ENCODE measurements at places on chromosomes 6 and 20.
A peak's percentile ranks its signal among the peaks of the same experiment; 100 is the strongest.

DNA sequence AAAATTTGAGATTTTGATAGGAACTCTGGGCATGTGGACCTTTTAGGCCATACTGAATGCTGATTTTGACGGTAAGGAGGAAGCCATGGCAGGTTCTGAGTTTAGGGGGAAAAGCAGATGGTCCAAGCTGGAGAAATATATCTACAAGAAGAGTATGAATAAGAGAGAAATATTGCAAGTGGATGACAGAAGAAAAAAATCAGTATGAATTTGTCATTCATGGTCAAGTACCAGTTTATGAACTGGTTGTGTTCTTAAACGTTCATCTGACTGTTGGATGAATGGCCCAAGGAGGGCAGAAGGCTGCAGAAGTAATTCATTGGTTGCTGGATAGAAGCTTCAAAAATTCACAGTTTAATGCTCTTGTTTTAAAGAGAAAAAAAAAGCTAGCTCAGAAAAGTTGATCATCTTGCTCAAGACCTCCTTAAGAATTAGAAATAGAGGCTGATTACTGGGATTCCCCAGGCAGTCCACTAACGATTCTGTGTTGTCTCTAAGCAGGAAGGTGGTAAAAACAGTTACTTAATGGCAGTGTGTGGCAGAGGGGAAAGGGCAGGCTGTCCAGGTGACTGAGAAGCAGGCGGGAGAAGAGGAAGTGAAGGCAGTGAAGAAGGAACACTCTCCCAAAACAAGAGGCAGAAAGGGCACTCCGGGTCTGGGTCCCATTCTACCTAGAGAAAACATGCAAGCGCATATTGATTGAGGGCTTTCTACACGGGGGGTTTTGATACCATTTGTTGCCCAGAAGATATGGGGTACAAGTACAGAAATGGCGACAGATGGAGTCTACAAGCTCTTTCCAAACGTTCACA is 2.0 kb upstream of the DUSP22 start:
- DNase-seq: no peak

GRCh38 chr6:89702349-89702748 is 63.8 kb upstream of the LYRM2 start:
- DNase-seq: no peak

GRCh38 chr6:6785163-6785521 is 196.6 kb downstream of the LY86 start:
- DNase-seq: no peak

DNA sequence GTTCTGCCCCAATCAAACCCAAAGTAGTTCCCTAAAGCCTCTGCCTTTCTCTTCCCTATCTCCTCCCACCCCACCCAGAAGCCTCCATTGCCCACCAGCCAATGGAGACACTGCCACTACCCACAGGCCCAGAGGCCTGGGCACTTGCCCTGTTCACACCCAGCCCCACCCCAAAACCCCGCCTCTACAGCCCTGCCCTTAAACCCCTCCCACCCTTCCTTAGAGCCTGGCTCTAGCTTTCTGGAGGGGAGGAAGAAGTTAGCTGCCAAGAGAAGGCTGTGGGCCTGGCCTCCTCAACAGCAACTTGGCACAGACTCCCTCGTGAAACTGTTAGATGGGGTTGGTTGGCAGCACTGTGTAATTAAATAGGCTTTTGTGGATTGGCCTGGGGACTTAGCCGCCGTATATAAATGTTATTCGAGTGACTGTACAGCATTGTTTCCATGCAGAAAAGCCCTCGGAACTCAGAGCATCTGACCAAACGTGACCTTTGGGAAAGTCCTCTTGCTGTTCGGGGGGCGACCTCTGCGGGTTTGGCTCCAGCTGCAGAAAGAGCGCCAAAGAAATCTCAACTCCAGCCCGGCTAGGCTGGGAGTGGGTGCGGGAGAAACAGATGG is 31.4 kb downstream of the COL11A2 start:
- DNase-seq: no peak

GRCh38 chr20:32902456-32903420 is 44.0 kb downstream of the EFCAB8 start:
- peak; percentile 55 for DNase-seq

GRCh38 chr6:41939176-41939847 is 2.3 kb downstream of the CCND3 start:
- DNase-seq: no peak

GRCh38 chr20:22070610-22071058 is 365.2 kb downstream of the PAX1 start:
- no peak for DNase-seq

DNA sequence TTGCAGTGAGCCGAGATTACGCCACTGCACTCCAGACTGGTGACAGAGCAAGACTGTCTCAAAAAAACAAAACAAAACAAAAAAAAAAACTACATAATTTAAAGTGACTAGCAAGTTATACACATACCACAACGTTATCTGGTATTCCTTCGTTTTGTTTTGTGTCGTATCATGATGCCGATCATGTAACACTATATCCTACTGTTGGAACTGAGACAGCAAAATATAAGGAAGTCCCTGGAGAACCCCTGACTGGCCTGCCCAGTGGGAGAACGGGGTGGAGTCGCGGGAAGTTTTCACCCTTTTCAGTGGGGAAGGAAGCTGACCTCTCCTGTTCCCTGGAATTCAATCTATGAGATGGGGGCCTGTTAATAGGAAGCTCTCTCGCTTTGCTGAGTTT is 15.1 kb downstream of the SOX4 start:
- DNase-seq: no peak

DNA sequence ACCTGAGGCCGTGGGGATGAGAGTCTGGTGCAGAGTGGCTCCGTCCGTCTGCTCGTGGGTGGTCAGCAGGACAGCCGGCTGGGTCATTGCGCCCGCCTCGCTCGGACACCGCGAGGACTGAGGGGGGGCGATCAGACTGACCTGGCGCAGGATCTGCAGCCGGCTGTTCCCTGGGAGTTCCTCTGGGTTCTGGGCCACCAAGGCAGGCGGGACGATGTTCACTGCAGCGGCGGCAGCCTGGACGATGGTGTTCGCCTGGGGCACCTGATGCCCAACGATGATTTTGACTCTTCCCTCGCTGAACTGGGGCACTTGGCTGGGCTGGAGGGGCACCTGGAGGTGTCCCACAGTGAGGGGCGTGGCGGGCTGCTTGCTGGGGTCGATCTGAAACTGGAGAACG is 39.2 kb downstream of the ZFP64 start:
- no peak for DNase-seq

DNA sequence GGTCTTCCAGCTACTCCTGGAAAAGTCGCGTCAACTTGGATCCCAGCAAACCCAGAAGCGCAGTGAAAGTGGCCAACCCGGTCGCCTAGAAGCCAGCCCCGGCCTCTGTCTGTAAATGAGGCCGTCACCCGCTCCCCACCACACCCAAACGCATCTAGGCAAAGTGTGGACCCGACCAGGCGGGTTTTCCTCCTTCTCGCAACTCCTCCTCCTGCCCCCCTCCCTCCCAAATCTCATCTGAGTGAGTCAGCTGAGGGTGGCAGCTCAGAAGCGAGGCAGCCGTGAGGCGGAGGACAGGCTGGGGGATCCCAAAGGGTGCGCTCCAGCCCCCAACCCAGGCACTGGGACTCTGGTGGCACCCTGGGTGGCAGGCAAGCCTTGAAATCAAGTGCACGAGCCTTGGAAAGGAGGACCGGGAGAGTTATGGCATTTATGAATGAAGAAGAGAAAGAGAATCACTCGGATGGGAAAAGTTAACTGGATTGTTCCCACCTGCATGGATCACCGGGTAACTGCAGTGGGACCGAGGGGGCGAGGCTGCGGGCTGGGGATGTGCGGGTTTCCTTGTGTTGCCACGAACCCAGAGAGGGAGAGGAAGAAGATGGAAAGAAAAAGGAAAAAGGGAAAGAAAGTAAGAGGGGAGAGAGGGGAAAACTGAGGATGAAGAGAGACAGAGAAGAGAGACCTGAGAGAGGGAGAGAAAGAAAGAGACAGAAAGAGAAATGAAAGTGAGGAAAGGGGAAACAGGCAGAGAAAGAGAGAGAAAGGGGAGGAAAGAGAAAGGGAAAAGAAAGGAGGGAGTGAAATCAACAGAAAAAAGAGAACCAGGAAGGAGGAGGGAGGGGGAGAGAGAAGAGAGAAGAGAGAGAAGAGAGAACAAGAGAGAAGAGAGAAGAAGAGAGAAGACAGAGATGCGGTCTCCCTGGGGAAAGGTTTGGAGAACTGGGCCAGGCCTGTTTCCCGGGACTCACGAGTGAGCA is at the start of gene APCDD1L:
Gene APCDD1L, minus strand, starts transcription at position 167 of the 980 bp plus-strand sequence. CDS start 692 bp downstream, outside the sequence.
- DNase-seq: no peak

- no peak for DNase-seq
These were observed 27.1 kb downstream of the CDYL start for GRCh38 chr6:4803343-4803744.

DNA sequence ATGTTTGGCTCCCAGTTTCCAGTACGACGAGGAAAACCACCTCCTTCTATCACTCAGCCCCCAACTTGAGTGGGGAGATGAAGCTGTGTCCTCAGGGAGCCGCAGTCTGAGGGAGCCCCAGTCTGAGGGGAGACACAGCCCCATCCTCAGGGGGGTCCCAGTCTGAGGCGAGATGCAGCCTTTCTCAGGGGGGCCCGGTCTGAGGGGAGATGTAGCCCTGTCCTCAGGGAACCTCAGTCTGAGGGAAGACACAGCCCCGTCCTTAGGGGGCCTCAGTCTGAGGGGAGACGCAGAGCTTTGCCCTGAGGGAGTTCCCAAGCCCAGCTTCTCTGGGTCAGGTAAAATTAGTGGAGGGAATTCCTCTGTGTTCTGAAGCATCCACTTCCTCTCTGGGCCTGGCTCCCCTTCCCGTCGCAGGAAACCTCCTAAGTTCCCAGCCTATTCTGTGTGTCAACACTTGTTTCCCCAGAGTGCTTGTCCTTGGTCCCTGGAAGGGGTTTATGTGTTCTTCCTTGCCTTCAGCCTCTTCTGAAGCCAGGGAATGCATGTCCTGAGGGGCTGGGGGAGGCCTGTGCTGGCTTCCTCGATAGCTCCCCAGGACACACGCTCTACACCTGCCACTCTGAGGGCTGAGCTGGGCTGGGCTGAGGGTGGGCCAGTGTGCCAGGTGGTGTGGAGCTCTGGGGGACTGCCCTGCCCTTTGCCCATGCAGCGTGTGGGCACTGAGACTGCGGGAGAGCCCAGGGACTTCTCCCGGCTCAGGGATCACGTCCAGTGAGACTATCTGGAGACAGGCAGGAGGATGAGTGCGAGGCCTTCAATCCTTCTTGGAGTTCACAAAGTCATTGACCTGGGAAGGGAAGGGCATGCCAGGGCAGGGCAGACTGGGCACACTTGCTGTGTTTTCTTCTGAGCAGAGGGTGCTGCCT is 55.4 kb downstream of the VEGFA start:
- no peak for DNase-seq

DNA sequence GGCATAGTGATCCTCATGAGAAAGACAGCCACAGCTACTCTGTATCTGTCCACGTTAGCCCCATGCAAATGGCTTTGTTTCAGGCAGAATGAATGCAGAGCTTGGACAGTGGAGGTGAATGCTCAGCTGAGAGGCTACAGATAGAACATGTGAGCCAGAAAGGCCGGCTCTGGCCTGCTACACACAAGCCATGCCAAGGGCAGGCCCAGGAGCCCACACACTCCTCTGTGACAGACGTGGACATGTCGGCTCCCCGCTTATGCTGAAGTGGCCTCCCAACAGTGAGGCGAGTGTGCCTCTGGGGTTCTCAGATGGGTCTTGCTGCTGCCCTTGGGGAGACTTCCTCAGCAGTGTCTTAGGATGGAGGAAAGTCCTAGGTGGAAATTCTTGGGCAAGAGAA is 159.6 kb downstream of the SYNDIG1 start:
- DNase-seq: no peak

DNA sequence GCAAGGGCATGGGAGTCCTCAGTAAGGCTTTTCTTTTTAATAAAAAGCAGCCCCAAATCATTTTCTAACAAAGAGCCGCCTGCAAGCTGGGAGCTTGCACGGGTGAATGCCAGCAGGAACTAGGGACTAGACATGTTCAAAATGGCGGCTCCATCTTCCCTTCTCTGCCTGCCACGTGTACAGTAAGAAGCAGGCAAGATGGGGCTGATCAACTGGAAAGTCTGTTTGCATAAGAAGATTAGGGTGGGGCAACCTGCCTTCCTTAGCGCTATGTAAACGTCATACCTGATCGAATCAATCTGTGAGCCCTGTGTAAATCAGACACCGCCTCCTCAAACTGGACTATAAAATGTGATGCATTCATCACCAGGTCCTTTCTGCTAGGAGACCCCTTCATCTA is 299.4 kb upstream of the SOX4 start:
- DNase-seq: no peak

GRCh38 chr6:16405375-16405774 is 167.0 kb downstream of the GMPR start:
- DNase-seq: no peak

DNA sequence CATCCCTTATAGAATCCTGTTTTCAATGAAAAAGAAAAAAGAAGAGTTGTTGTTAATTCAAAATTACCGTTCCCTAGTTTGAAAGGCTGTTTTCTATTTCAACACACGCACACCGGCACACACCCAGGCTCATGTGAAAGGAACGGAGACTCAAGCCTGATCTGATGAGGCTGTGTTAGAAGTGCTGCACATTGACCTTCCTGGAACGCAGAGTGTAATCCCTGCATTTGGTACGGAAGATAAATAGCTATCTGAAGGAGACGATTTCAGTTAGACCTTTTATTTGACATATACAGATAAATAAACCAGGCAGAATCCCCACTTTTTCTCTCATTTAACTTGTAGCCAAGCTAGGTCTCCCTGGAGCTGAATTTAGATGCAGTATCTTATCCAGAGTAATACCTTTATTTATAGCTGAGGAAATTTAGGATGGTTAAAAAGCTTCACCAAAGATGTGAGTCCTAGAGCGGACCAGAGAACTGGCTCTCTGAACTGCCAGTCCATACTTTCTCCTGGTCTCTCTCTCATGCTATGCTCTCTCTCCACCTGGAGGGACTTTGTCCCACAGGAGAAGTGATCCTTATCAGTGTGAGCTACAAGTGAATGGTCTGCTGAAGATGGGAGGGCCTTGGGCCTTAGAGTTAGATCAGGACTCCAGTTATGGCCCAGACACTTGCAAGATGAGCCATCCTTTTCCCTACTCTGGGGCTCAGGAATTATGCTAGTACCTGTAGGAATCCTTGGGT is 30.6 kb downstream of the MAP3K4 start:
- no peak for DNase-seq

DNA sequence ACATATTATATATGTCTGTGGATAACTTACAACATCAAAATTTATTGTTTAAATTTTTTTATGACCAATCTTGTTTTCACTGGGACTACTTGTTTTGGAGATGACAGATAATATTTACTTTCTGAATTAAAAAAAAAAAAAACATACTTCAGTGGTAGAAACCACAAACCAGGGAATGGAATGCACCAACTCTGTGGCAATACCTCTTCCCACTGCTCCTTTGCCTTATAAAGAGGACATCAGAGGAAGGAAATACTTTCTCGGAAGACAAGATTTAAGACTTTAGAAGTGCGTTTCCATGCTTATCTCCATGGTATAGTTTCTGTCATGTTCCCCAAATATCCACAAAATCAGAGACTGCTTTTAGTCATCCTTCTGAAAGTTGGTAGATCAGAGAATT is 1241.1 kb upstream of the EYS start:
- no peak for DNase-seq

All from activated T-cell treated with anti-CD3 and anti-CD28 coated beads for 24 hours (primary cell).